Renal cortical epithelial cell (primary cell): ENCODE measurements at places on chromosomes 13 and 19. TPM values are rescaled to one million over a fixed set of nuclear protein-coding genes. Genes with fewer than 3 reads are reported as not detected.

DNA sequence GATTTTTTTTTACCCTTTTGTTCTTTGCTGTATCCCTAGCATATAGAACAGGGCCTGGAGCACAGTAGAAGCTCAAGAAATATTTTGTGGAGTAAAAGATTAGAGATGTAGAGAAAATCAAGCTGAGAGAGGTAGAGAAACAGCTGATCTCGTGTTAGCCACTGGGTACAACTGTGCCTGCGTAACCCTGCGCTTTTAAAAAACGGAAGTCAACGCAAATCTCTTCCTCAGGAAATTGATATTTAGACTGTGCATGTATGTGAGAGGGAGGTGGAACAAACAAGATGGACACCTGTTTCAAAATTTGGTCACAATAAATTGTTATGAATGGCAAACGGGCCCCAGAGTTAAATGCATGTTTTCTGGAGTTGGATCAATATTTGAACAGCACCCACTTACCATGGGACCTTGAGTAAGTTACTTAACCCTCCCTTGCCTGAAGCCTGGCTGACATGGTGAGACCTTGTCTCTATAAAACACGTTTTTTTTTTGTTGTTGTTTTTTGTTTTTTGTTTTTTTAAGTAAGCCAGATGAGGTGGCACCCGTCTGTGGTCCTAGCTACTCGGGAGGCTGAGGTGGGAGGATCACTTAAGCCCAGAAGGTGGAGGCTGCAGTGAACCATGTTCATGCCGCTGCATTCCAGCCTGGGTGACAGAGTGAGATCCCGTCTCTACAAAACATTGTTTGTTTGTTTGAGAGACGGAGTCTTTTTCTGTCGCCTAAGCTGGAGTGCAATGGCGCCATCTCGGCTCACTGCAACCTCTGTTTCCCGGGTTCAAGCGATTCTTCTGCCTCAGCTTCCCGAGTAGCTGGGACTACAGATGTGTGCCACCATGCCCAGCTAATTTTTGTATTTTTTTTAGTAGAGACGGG, 3.3 kb upstream of the EPOR start:
- no peak for DNase-seq

The CRX gene
- total RNA-seq, result not detected in 2 replicates

The IER2 gene
- total RNA-seq, result 15.6 and 27.9 TPM in 2 replicates

- DNase-seq, result no peak
Measured at GRCh38 chr19:52785506-52785905, 1.1 kb downstream of the ZNF600 start.

DNA sequence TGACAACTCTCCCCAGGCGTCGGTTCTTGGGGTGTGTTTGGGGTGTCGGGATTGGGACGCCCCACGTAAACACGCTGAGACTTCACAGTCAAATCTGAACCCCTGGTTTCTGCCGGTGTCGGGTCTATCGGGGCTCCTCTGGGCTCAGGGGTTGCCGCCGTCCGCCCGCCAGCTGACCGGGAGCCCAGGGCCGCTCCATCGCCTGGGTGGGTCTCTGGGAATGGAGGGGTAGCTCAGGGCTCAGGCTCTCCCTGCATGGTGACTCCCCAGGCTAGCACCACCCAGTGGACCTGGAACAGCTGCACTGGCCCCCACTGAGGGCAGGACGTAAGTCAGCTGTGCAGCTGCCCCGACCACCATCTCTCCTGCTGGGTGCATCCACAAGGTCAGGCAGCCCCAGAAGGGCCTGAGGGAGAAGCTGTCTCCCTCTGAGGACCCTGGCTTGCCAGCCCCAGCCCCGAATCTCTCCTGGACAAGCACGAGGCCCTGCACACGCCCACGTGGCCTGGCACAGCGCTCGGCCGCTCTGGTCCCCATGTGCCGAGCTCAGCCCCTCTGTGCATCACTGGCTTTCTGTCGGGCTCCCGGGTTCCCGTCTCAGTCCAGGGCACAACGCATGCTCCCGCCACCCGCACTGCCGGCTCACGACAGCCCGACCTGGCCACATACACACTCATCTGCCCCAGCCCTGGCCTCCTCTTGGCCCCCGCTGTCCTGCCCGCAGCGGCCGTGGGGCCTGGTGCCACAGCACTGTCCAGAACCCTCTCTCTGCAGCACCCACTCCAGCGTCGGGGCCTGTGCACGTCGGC, 6.1 kb downstream of the RNF126 start:
- DNase-seq, result no peak

The SYNGR4 gene
- not detected in 2 replicates for total RNA-seq

DNA sequence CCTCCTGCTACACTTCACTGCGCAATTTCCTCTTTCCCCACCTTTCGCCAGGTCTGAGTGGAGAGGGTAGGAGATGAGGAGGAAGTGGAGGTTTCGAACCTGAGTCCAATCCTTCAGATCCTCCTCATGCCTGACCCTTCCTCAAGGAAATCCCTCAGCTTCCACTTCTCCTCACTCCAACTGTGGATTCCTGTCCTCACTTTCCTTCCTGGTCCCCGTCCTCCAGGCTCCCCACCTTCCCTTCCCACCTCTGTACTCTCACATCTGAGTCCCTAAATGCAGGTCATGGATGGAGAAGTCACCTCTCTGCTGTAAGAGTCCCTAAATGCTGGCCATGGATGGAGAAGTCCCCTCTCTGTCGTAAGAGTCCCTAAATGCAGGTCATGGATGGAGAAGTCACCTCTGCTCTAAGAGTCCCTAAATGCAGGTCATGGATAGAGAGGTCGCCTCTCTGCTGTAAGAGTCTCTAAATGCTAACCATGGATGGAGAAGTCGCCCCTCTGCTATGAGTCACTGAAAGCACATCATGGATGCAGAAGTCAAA, 3.1 kb downstream of the TMEM86B start:
- DNase-seq, result no peak

The MYH14 gene
- total RNA-seq, result 0.85 and 36.5 TPM in 2 replicates

DNA sequence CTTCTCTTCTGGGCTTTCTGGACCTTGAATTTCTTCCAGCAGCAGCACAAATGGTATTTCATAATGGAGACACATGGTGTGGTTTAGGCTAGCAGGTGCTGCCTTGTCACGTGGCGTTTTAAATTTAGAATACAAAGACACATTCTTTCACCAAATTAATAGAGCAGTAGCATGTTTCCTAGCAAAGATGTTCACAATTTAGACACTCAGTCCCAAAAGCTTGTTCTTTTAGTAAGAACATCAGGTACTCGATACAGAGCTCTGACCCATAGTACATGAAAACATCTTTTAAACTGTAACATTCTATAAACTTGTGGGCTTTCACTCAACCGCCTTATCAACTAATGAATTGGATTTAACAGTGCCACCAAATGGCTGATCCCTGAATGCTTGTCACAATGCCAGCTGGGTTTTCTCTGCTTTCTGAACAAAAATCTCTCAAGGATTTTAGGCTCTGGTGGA, 290.1 kb downstream of the DCLK1 start:
- DNase-seq, result no peak

- no peak for DNase-seq
Measured at GRCh38 chr13:40943073-40943472, 76.0 kb downstream of the ELF1 start.

DNA sequence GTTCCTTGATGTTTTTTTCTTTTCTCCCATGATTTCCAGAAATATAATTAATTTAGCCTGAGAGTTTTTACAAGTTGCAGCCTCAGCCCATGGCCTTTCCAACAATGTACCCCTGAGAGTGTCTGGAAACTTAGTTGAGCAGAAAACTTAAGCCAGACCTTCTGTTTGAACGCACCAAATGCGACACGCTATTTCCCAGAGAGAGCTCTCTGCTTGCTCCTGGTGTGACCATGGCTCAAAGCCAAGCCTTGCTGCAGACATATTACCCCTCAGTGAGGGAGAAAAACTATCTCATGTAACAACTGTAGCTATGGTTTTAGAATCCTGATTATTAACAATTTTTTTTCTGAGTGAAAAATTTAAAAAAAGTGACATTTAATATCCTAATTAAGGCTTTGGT, 1204.5 kb upstream of the SLC10A2 start:
- no peak for DNase-seq

DNA sequence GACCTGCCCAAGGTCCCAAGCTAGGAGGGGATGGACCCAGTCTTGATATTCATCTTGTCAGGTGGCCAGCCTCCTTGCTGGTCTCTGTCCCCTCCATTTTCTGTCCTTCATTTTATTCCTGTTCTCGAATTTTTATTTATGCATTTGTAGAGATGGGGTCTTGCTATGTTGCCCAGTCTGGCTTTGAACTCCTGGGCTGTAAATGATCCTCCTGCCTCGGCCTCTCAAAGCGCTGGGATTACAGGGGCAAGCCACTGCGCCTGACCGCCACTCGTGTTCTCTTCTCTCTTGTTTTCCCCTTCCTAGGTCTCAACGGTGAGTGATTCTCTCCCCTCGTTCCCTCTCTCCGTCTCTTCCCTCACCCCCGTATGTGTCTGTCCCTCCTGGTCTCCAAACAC, 10.6 kb upstream of the TPRX2 start:
- no peak for DNase-seq

The SLC25A41 gene
- total RNA-seq, result 0.10 TPM in 1 of 2 replicates, not detected in the other

The KXD1 gene
- 47.6 and 76.4 TPM in 2 replicates for total RNA-seq

DNA sequence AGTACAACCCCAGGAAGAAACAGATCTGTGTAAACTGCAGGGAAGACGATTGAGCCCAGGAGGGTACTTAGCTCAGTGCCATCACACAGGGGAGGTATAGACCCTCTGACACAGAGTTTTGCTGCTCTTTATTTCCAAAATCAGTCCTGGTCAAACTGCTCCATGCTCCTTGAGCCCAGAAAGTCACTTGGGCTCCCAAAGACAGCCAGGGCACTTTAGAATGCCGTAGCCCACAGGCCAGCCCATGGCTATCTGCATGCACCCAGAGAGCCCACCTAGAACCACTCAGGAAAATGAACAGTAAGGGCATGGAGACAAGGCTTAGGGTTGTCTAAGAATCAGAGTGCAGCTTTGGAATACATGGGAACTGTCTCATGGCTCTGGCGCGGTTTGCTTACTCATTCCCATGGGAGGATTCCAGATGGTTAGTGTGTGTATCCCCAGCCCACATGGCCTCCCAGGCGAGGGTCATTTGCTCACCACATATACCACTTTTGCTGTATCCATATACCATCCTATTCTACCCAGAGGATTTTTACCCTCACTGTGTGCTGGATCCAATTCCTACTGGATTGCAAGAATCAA, 14.7 kb upstream of the PDCD5 start:
- no peak for DNase-seq

DNA sequence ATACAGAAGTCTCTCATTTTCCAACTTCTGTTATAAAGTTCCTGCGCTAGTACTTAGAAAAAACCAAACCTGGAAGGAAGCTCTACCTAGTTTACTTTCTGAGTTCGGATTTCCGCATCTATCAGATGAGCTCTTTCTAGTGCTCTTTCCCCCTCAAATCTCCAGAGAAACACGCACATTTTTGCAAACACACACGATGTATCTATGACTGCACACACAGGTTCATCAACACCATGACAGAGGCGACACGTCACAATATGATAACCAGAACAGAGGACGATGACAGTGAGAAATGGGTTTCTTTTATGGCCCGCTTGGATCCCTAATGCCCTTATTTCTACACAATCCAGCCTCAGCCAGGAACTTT, 629 bp upstream of the LRRC63 start:
- no peak for DNase-seq

The HSD11B1L gene
- 9.4 and 22.2 TPM in 2 replicates for total RNA-seq

The PRR20E gene
- not detected in 2 replicates for total RNA-seq

GRCh38 chr19:47096100-47096704, 17.4 kb downstream of the ZC3H4 start:
- no peak for DNase-seq

- no peak for DNase-seq
Measured at GRCh38 chr19:3977242-3978143, 6.6 kb upstream of the DAPK3 start.

The GGN gene
- total RNA-seq, result 0.80 and 1.7 TPM in 2 replicates

The CILP2 gene
- 0.60 TPM in 1 of 2 replicates, not detected in the other for total RNA-seq

GRCh38 chr13:50417597-50417996, 402.4 kb downstream of the KCNRG start:
- no peak for DNase-seq

GRCh38 chr13:73835138-73835721, 299.0 kb downstream of the KLF12 start:
- DNase-seq, result peak; percentile 63

DNA sequence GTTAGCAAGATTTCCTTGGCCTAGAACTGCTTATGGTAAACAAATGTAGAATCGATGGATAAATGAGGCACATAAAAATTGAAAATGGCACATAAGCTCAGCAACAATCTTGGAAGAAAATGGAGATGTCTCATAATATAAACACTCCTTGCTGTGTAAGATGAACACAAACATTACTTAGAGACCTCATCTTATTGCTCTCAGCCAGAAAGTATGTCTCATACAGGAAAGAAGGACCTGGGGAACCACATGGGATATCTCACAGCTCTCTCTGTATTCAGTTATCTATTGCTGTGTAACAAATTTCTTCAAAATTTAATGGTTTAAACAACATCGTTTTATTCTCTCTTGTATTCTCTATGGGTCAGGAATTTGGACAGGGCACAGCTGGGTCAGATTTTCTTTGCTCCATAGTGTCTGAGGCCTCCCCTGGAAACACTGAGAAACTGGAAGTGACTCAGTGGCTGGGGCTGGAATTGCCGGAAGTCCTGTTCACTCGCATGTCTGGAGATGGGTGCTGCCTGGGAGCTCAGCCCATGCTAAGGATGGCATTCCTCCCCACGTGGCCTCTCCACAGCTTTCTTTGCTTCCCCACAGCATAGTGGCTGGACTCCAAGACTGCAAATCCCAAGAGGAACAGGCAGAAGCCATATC, 105.1 kb downstream of the NUFIP1 start:
- no peak for DNase-seq

The SIGLEC8 gene
- total RNA-seq, result not detected in 2 replicates

DNA sequence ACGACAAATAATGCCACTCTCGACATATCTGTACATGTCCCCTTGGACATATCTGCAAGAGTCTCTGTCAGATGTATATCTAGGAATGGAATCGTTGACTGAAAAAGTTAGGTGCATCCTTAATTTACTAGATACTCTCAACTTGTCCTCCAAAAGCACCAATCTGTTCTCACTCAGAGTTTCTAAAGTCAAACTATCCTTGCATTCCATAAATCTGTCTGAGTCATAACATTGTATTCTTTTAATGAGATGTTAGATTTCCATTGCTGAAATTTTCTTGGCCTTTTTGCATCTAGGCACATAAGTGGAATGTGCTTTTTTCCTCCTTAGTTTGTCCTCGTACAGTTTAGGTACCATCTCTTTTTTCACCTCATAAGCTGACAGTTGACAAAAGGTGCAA, 139.8 kb downstream of the PTPRS start:
- DNase-seq, result no peak

GRCh38 chr19:4521170-4521887, 3.0 kb upstream of the PLIN4 start:
- peak; percentile 22 for DNase-seq
